Sigmoid colon (tissue), 7 donors: ENCODE measurements at places on chromosomes 5 and 9.

- no peaks in the 10 kb centered on the region for H3K4me1 ChIP-seq
- DNase-seq = no peak
- no peak overlapping the region for H3K27ac ChIP-seq
- H3K36me3 ChIP-seq = no peaks in the 10 kb centered on the region
- H3K4me3 ChIP-seq = no peak overlapping the region
These were observed 349.2 kb upstream of the CDH9 start for GRCh38 chr5:27387535-27388073.

GRCh38 chr5:21646469-21646868 lies 1206.7 kb downstream of the CDH12 start:
- no peaks in the 10 kb centered on the region for H3K36me3 ChIP-seq
- H3K27me3 ChIP-seq = no peaks in the 10 kb centered on the region
- H3K4me1 ChIP-seq = no peaks in the 10 kb centered on the region
- no peak overlapping the region for H3K27ac ChIP-seq
- no peak overlapping the region for H3K4me3 ChIP-seq

DNA sequence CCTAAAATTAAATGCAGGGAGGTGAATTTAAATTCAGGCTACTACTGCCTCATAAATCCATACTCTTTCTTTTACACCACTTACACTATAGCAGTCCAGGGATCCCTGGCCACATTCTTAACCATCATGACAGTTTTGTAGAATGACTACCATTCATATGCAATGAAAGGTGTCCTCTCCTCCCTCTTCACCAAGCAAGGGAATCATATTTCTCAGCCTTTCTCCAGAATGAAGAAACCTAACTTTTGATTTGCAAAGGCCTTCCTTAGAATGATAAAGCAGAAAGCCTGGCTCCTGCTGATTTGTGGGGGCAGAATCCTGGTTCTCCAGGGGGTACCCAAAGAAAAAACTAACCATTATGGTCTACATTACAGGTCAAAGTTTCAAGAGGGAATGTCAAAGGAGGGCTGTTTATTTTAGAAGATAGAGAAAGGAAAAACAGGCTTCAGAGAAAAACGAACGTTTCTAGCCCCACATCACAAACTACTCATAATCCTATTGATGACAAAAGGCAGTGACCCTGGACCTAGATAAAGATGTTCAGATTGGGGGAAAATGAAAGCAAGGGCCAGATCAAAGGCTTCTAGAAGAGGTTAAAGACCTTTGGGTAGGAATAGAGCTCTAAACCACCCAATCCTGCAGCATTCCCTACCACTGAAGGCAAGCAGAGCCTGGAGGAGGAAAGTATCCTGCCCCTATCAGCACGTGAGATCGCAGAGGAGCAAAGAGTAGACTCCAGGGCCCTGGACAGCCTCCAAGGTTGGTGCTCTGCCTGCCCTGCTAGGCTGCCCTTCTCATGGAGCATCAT lies 11.5 kb downstream of the WNT8A start:
- H3K4me3 ChIP-seq = no peak overlapping the region
- no peaks in the 10 kb centered on the region for H3K27me3 ChIP-seq
- H3K36me3 ChIP-seq = no peaks in the 10 kb centered on the region
- no peaks in the 10 kb centered on the region for H3K4me1 ChIP-seq
- H3K27ac ChIP-seq = no peak overlapping the region
- DNase-seq = no peak

DNA sequence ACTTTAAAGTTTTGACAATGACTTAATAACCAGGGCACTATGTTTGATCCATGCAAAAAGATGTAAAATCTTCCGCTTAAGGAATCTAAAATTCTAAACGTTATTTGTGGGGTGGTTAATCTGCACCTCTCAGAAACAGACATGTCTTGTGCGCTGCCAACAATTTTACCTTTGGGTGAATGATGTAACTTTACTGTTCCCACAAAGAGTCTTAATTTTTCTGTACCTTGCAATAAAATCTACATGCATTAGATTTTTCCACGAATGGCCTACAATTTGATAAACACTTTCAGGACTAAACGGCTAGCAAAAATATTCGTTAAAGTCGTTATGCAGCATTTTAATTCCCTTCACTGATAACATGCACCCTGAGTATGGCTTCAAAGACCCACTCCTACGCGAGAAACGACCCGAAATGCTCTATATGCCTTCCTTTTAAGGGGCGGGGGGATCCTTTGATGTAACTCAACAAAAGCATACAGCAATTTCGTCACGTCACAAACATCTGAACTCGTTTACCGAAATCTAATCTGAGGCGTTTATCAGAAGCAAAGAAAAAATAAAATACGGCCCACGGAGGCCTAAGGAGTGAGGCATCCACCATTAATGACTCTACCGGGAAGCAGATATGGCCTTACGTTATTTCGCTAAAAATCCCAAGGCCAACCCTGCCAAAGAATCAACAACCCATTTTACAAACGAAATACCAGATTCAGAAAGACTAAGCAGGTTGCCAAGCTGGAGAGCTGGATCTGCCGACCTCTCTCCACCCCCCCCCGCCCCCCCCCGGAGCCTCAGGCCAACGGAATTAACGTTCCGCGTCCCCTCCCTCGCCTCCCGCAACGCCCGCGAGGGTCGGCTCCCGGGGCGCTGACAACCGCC lies 621 bp downstream of the AK6 start:
- peaks cover 24% of the 10 kb centered on the region for H3K4me1 ChIP-seq
- DNase-seq = no peak
- no peaks in the 10 kb centered on the region for H3K36me3 ChIP-seq
- H3K4me3 ChIP-seq = peak overlapping the region; percentile 74

GRCh38 chr5:169716287-169716686 lies 79.2 kb downstream of the DOCK2 start:
- H3K27me3 ChIP-seq = no peaks in the 10 kb centered on the region
- no peaks in the 10 kb centered on the region for H3K36me3 ChIP-seq
- H3K4me1 ChIP-seq = no peaks in the 10 kb centered on the region

- H3K27me3 ChIP-seq = no peaks in the 10 kb centered on the region
- H3K27ac ChIP-seq = peak overlapping the region; percentile 5
- no peaks in the 10 kb centered on the region for H3K36me3 ChIP-seq
- no peak for DNase-seq
- H3K4me1 ChIP-seq = no peaks in the 10 kb centered on the region
These were observed 176.4 kb downstream of the CD180 start for GRCh38 chr5:67020096-67020615.

DNA sequence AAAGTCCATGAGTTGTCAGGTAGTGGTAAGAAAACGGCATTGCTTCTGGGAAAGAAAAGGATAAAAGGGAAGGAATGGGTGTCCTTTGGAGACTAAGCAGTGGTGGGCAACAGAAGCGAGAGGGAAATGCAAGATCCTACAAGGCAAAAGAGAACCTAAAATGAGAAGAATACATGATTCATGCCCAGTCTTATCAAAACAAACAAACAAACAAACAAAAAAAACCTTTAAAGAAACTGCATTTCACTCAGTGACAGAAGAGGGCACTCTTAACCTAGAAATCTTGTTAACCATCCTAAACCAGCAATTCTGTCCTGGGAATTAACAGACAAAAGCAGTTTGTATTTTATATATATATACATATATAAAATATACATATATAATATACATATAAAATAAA lies 88.5 kb downstream of the SUSD1 start:
- no peak for DNase-seq
- H3K27ac ChIP-seq = no peak overlapping the region
- no peaks in the 10 kb centered on the region for H3K4me1 ChIP-seq
- no peak overlapping the region for H3K4me3 ChIP-seq

DNA sequence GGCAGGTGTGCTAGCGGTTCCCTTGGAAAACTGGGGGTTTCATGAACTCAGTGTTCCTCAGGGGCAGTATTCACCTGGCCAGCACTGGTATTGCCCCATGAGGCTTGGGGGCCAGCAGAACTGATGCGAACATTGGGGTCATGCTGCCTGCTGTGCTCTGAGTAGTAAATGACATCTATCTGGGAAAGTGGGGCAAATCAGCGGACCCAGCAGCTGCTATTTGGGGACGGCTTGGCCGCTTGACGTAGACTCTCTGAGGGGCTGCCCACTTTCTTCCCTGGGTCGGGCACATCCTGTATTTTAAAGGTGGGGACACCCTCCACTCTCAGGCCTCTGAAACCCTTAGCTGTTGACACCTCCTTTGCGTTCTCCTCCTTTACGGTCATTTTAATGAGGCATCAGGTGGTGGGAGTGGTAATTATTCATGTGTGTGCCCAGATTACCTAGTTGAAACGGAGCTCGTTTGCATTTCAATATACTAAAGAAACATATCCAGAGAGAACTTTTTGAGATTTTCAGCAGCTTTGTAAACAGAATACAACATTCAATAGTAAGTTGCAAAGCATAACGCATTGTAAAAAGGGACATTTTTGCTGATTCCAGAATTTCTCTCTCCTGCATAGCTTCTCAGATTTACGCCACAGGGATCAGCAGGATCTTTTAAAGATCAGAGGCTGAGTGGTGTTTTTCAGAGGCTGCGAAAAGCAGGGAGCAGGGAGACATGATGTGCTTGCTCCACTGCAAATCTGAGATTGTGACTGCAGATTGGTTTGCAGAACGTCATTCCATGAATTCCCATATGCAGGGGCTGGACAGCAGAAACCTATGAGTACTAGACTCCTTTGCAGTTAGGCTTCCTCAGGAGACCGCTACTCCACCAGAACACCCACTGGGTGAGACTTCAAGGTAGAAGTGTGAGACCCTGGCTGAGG lies 56.8 kb upstream of the ZFR start:
- no peaks in the 10 kb centered on the region for H3K27me3 ChIP-seq
- no peak for DNase-seq
- H3K27ac ChIP-seq = no peak overlapping the region
- peaks cover 26% of the 10 kb centered on the region for H3K4me1 ChIP-seq
- H3K4me3 ChIP-seq = no peak overlapping the region

GRCh38 chr9:136318111-136318775 lies 9.1 kb upstream of the GPSM1 start:
- no peak overlapping the region for H3K4me3 ChIP-seq
- no peaks in the 10 kb centered on the region for H3K4me1 ChIP-seq
- no peaks in the 10 kb centered on the region for H3K36me3 ChIP-seq
- H3K27ac ChIP-seq = no peak overlapping the region
- no peaks in the 10 kb centered on the region for H3K27me3 ChIP-seq
- DNase-seq = no peak

- H3K27me3 ChIP-seq = no peaks in the 10 kb centered on the region
- DNase-seq = no peak
- no peaks in the 10 kb centered on the region for H3K4me1 ChIP-seq
These were observed 269.9 kb downstream of the MEF2C start for GRCh38 chr5:88613051-88613450.

DNA sequence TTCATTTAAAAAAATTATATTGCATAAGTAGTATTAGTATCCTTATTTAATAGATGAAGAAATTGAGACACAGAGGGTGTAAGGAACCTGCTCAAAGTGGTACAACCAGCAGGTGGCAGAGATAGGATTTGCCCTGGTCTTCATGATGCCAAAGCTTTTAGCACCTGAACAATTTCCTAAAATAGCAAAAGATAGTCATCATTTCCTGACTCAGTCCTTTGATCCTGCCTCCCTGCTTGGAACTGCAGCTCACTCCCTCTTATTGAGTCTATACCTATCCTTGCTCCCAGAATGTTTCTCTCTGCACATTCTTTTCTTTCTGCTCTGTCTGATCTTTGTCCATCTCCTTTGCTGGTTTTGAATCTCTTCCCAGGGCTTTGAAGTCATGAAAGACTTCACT lies 155.8 kb downstream of the FRMD3 start:
- H3K36me3 ChIP-seq = no peaks in the 10 kb centered on the region
- no peak for DNase-seq
- no peak overlapping the region for H3K27ac ChIP-seq
- H3K4me3 ChIP-seq = no peak overlapping the region
- no peaks in the 10 kb centered on the region for H3K27me3 ChIP-seq
- H3K4me1 ChIP-seq = no peaks in the 10 kb centered on the region

DNA sequence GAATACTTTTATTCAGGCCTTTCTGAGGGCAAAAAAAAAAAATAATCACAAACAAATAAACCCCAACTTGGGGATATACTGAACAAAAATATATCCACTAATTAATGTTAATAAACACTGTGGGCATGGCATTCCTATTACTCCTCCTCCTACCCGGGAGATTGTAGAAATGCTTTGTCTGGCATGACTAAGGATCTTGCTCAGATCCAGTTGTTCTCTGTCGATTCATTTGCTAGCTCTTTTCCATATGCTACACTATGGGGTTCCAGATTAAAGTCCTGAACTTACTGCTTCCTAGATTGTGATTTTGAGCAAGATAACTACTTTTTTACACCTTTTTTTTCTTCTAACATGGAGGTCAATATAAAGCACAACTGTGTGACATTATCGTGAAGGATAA lies 102.2 kb upstream of the PRR16 start:
- H3K4me1 ChIP-seq = no peaks in the 10 kb centered on the region
- H3K4me3 ChIP-seq = no peak overlapping the region
- no peaks in the 10 kb centered on the region for H3K27me3 ChIP-seq
- no peak for DNase-seq
- H3K36me3 ChIP-seq = no peaks in the 10 kb centered on the region

- H3K4me3 ChIP-seq = no peak overlapping the region
- H3K27ac ChIP-seq = peak overlapping the region; percentile 44
- peak; percentile 89 for DNase-seq
- H3K4me1 ChIP-seq = peaks cover 7% of the 10 kb centered on the region
These were observed 78.9 kb upstream of the RPS23 start for GRCh38 chr5:82356808-82357671.

DNA sequence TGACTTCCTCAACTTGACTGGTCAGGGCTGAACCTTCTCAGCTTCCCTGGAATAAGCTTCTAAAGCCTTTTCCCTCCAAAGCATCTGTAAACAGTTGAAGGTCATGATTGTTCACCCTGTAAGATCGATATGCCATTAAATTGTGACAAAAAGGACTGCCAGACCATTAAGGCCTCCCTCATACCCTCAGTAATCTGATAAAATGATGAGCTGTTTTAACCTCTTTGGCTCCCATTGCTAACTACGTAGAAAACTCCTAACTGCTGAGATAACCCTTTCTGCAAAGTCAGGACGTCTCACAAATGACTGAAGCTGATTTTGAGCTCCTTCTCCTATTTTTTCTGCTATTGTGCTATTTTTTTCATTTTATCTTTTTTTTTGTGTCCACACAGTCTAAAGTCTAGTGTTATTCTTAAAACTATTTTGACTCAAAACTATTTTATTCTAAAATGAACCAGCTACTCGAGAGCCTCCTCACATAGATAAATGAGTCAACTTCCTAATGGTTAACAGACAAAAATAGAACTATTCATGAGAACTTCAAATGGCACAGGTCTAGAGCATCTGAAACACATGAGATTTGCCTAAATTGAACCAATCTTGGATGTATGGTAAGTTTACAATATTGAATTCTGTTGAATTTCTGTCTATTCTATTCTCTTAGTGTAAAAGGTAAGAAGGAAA lies 395.6 kb upstream of the TLE4 start:
- DNase-seq = no peak
- H3K4me3 ChIP-seq = no peak overlapping the region
- no peak overlapping the region for H3K27ac ChIP-seq
- H3K36me3 ChIP-seq = no peaks in the 10 kb centered on the region
- H3K27me3 ChIP-seq = no peaks in the 10 kb centered on the region

- H3K27me3 ChIP-seq = no peaks in the 10 kb centered on the region
- no peaks in the 10 kb centered on the region for H3K4me1 ChIP-seq
- H3K36me3 ChIP-seq = no peaks in the 10 kb centered on the region
- H3K27ac ChIP-seq = no peak overlapping the region
These were observed 94.8 kb downstream of the RCL1 start for GRCh38 chr9:4887556-4887955.

GRCh38 chr5:152465140-152465539 lies 60.1 kb upstream of the NMUR2 start:
- no peak for DNase-seq
- no peak overlapping the region for H3K27ac ChIP-seq
- H3K27me3 ChIP-seq = no peaks in the 10 kb centered on the region
- H3K4me1 ChIP-seq = no peaks in the 10 kb centered on the region
- H3K36me3 ChIP-seq = no peaks in the 10 kb centered on the region

- H3K36me3 ChIP-seq = peaks cover 11% of the 10 kb centered on the region
- no peak for DNase-seq
These were observed 43.3 kb downstream of the WDR41 start for GRCh38 chr5:77448831-77449230.
